ENCODE measurements at places on chromosomes 3 and 15.

GRCh38 chr3:64266983-64267382 is 41.7 kb upstream of the PRICKLE2 start:
- DNase-seq: no peak

DNA sequence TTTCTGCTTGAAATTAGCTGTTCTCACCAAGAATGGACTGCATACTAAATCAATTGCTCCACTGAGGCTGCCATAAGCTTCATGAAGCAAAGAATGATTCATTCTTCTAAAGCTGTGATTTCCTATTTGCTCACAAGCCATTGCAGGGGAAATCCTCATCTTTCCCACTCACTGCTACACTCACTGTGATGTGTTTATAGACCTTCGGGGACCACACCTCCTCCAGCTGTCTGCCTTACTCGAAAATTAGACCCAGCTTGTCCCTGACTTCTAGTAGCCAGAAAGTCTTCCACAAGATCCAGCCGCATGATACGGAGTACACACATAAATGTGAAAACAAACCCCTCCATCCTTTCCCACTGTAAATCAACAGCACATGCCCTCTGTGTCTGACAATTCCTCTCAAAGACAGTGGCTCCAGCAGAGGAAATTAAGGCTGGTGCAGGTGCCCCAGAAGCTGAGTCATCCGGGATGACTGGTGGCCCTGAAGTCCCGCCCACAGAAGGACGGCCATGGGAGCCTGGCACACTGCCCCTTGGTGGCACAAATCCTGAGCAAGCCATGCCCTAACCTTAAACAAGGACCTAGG is 172.0 kb downstream of the STT3B start:
- peak; percentile 64 for DNase-seq

GRCh38 chr3:139230391-139230790 is 113.4 kb upstream of the MRPS22 start:
- no peak for DNase-seq

GRCh38 chr15:92596623-92597022 is 59.0 kb downstream of the FAM174B start:
- DNase-seq: no peak

- DNase-seq: peak; percentile 50
Observed at GRCh38 chr3:186849374-186849975, 7.0 kb downstream of the ADIPOQ start.
